ENCODE measurements at places on chromosomes 7 and 10.

GRCh38 chr7:131090188-131090587 is 237.5 kb upstream of the MKLN1 start:
- no peak for DNase-seq

- no peak for DNase-seq
Observed at GRCh38 chr7:45975847-45976484, 54.9 kb upstream of the IGFBP3 start.

DNA sequence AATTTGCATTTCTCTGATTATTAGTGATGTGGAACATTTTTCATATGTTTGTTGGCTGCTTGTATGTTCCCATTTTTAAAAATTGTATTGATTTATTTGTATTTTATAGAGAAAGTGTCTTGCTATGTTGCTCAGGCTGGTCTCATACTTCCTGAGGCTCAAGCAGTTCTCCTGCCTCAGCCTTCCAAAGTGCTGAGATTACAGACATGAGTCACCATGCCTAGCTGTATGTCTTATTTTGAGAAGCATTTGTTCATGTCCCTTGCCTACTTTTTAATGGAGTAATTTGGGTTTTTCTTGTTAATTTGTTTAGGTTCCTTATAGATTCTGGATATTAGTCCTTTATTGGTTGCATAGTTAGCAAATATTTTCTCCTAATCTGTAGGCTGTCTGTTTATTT is 214.2 kb upstream of the KAT6B start:
- DNase-seq = no peak

DNA sequence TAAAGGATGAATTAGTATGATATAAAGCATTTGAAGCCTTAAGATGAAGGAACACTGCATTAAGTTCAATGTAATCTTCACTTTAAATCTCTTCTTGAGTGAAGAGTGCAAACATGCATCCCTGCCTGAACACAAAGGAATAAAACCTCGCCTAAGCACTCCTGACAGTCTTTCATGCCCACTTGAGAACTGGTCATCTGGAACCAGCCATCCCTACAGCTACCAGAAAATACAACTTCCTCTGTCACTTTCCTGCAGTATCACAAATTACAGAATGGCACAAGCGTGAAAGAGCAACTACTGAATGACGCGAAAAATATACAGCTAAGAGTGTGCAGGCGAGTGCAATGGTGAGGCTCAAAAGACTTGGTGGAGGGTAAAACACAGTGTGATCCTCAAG is 1079.9 kb downstream of the CNTNAP2 start:
- no peak for DNase-seq

GRCh38 chr10:21512573-21513404 is 12.7 kb downstream of the SKIDA1 start:
- DNase-seq = no peak
